IPS-NIHi11 (cell line): ENCODE measurements at places on chromosomes 11 and 22.
A peak's percentile ranks its signal among the peaks of the same experiment; 100 is the strongest.

DNA sequence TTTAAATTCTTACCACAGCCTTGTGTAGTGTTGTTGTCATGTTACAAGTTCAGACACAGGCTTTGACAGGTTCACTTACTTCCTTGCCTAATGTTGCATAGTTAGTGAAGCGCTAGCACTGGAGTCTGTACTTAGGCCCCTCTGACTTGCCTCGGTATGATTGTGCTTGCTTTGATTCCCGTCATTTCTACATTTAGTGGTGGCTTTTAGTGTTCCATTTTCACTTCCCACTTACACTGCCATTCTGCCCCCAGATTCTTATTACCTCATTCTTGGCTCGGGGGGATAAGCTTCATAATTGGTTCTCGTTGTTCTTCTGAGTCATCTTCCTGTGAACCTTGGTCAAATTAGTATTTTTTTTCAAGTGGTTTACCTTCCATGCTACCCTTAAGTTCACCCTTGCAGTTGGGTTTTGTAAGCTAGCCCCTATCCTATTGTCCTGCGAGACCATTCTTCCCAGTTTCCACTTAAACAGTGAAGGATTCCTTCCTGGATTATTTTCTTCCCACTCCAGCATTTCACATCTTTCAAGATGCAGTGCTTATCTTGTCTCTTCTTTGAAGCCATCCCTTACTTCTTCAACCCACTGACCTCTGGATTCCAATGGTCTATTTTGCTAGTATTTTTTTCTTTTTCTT, 68.7 kb downstream of the DDX10 start:
- DNase-seq = no peak

GRCh38 chr11:15113381-15113780, 1.3 kb upstream of the INSC start:
- DNase-seq = no peak

GRCh38 chr11:134229126-134229790, 4.8 kb downstream of the VPS26B start:
- DNase-seq = no peak

- DNase-seq = no peak
Measured at GRCh38 chr11:73243093-73243485, 25.0 kb downstream of the P2RY2 start.

- DNase-seq = peak; percentile 65
Measured at GRCh38 chr11:101127197-101127698, 2.4 kb downstream of the PGR start.

DNA sequence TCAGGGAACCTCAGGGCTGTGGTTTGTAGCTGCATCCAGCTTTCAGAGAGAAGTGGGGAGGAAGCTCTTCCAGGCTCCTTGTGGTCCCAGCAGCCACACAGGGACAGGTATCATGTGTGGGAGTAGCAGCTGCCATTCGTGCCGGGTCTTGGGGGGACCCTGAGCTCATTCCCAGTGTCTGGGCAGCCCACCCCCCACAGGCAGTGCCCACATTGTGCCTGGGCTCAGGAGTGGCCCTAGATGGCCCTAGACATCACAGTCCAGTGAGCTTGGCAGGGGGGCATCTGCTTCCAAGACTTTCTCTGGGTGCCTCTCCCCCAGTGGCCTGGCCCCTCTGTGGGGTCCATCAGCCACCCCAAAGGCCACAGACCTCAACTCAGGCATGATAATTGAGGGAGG, 619.7 kb downstream of the BRD1 start:
- no peak for DNase-seq

DNA sequence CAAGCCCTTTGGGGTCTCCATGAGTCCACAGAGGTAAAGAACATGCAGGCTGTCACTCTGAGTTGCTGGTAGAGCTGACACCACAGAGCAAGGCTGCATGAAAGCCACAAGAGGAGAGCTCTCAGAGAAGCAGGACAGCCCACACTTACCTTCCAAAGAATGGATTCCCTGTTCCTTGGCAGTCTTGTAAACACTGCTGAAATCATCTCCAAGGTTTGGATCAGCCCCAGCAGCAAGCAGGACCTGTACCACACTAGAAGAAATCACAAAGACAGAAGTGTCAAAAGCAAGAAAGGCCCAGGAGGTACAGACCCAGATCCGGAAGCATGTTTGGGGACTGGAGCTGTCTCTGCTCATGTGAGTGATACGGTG, 54.2 kb downstream of the CLPB start:
- no peak for DNase-seq

- no peak for DNase-seq
Measured at GRCh38 chr11:66612458-66612857, 4.0 kb upstream of the RBM14 start.

- DNase-seq = no peak
Measured at GRCh38 chr11:15500643-15501042, 385.9 kb downstream of the INSC start.

- no peak for DNase-seq
Measured at GRCh38 chr11:120031156-120031555, 106.8 kb downstream of the TRIM29 start.

DNA sequence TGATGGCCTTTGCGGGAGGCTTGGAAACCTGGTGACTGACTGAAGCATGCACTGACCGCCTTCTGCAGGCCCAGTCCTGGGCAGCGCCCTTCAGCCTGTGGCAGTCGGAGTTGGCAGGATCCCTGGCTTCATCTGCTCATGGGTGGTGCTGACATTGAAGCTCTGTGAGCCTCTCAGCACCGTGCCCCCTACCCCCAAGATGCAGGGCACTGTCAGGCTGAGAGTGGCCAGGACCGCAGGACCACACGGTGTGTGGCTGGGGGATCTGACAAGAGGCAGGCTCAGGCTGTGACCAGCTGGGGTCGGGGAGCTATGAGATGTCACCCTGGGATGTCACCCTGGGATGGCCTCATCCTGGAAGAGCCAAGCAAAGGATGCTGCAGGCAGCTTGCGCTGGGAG, 32.7 kb downstream of the TBC1D22A start:
- no peak for DNase-seq

GRCh38 chr11:103453126-103453525, 343.9 kb downstream of the DYNC2H1 start:
- DNase-seq = no peak

GRCh38 chr22:28899199-28899853, 16.0 kb downstream of the ZNRF3 start:
- DNase-seq = no peak

GRCh38 chr11:66901964-66902390, 45.1 kb downstream of the LRFN4 start:
- DNase-seq = no peak

- no peak for DNase-seq
Measured at GRCh38 chr11:121367001-121367843, 74.7 kb downstream of the SC5D start.

- DNase-seq = no peak
Measured at GRCh38 chr11:113553915-113554314, 78.7 kb upstream of the DRD2 start.

DNA sequence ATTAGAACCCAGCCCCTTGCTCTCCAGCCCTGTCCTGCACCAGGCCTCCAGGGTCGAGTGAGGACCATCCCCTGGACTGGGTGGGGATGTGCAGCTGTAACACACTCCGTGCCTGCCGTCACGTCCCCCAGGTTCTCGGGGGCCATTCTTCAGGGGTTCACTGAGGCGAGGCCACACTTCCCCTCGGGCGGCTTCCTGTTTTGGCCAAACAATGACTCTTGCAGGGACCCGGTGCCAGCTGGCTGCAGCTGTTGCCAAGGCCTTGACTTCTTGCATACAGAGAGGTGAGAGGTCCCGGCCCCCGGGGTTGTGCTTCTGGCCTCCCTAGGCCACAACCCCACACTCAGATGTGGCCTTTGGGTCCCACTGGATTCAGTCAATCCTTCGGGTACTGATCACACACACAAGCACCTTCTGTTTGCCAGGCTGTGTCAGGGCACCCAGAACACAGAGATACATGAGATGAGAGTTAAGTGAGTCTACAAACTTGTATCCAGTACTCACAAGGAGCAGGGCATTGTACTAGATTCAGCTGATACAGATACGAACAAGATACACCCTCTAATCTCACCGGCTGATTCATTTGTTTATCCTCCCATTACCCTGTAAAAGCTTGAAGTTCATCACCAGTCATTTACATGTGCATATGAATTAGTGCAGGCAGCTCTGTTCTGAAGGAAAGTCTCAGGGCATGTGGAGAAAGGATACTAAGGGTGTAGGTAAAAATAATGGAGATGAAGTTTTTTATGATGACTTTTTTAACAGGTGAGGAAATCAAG, 32.9 kb downstream of the LRRC32 start:
- no peak for DNase-seq

GRCh38 chr22:17918840-17919239, 105.5 kb downstream of the MICAL3 start:
- DNase-seq = no peak

GRCh38 chr11:31651208-31651607, 141.6 kb downstream of the ELP4 start:
- DNase-seq = no peak

DNA sequence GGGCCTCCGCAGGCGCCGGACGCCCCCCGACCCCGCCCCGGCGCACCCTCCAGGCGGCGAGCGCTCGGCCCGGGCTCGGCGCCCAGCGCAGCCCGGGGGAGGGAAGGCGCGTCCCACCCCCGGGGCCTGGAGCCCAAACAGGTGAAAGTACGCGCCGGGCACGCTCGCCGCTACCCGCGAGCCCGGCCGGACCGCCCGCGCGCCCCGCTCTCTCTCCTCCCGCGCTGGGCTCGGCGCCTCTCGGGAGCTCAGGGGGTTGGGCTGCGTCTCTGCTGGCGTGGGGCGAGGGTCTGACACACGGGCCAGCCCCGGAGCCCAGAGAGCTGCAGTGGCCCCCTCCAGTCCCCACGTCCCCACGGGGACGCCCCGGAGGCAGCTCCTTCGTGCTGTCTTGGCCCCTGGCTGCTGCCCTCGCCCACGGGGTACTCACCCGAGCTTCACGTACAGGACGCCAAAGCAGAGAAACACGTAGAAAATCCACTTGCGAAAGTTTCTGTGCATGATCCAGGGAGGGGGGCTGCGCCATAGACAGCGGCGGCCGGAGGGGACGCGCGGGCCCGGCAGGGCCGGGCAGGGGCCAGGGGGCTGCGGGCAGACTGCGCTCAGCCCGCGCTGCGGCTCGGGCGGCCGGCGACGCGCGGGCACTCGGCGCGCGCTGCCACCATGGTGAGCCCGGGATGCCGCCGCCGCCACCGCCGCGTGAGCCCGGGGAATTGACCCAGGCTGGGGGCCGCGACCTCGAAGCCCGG, 534 bp downstream of the WNT7B start:
- DNase-seq = no peak

DNA sequence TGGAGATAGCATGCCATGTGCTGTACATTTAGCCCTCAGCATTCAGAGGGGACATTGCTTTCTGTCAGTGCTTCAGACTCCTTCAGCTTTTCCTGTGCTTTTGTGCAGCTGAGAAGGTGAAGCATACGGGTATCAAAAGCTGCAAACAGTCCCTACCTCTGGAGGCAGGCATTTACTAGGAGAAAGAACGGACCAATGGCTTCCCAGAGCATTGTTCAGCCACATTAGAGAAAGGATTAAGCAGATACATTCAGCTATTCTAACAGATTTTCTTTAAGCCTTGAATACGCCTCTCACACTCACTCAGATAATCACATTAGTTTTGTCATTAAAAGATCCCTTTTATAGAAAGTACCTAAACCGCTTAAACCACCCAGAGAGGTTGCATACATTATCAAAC, 80.7 kb upstream of the FAM181B start:
- no peak for DNase-seq

- DNase-seq = no peak
Measured at GRCh38 chr22:45228401-45228754, 12.3 kb downstream of the KIAA0930 start.

DNA sequence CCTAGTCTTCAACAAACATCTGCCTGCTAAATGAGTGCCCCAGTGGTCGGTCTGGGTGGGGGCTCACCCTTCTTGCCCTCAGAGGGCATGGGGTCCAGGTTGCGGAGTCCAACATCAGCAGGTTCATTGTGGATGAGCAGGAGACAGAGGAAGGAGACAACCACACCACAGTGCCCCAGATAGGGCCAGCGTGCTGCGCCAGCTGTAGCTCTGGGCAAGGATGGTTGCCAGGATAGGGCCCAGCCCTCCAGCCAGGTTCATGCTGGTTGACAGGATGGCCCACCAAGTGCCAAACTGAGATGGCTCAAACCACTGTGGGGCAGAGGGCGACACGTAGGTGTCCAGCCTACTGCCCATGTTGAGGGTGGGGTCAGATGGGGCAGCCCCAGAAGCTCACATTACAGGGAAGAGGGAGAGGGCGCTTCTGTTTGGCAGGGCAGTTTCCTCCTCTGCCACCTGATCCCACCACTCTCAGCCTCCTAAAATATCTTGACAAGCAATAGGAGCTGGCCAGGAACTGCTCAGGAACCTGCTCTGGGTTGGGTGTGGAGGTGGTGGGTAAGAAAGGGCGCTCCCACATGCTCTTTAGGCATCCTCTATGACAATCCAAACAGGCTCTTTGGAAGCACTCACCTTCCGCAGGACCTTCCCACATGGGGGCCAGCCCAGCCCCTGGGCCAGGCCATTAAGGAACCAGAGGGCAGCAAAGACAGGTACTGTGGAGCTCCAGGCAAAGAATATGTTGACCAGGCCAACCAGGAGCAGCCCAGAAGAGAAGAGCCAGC, 2.9 kb downstream of the SLC37A4 start:
- no peak for DNase-seq

DNA sequence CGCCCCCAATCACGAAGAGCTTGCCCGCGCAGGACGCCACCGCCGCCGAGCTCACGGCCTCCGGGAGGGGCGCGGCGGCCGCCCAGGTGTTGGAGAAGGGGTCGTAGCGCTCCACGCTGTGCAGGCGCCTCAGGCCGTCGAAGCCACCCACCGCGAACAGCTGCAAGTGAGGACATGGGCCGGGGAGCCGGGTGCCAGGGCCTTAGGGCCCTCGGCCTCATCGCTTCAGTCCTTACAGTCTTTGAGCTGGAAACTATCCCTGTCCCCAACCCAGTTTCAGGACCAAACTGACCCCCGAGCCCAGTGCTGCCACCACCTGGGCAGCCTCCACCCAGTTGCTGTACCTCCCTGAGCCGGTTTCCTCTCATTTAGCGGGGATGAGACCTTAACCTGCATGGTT, 7.6 kb downstream of the KLHL35 start:
- DNase-seq = peak; percentile 81

- no peak for DNase-seq
Measured at GRCh38 chr11:76515494-76515893, 70.7 kb downstream of the EMSY start.

- no peak for DNase-seq
Measured at GRCh38 chr22:21622919-21623647, 6.7 kb downstream of the YDJC start.

- DNase-seq = no peak
Measured at GRCh38 chr11:78076733-78077403, 2.8 kb downstream of the NDUFC2 start.
